ENCODE measurements at places on chromosomes 11 and 22.
A peak's percentile ranks its signal among the peaks of the same experiment; 100 is the strongest.

DNA sequence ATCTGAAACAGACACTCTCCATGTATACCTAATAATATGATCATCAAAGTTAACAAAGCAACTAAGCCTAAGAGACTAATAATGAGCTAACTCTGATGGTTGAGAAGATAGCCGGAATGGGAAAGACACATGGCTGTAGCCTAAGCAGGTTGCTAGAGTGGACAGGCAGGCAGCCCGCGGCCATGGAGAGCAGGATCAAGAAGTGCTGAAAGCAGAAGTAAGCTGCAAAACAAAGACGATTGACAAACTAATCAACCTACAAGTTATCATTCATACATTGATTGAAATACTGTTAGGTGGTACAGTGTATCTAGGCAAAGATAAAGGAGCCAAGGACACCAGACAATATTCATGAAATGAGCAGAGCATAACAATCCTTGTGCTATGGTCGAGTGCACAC lies 29.3 kb downstream of the SLN start:
- DNase-seq: no peak

GRCh38 chr22:19629331-19629719 lies 85.0 kb upstream of the SEPTIN5 start:
- DNase-seq: no peak

DNA sequence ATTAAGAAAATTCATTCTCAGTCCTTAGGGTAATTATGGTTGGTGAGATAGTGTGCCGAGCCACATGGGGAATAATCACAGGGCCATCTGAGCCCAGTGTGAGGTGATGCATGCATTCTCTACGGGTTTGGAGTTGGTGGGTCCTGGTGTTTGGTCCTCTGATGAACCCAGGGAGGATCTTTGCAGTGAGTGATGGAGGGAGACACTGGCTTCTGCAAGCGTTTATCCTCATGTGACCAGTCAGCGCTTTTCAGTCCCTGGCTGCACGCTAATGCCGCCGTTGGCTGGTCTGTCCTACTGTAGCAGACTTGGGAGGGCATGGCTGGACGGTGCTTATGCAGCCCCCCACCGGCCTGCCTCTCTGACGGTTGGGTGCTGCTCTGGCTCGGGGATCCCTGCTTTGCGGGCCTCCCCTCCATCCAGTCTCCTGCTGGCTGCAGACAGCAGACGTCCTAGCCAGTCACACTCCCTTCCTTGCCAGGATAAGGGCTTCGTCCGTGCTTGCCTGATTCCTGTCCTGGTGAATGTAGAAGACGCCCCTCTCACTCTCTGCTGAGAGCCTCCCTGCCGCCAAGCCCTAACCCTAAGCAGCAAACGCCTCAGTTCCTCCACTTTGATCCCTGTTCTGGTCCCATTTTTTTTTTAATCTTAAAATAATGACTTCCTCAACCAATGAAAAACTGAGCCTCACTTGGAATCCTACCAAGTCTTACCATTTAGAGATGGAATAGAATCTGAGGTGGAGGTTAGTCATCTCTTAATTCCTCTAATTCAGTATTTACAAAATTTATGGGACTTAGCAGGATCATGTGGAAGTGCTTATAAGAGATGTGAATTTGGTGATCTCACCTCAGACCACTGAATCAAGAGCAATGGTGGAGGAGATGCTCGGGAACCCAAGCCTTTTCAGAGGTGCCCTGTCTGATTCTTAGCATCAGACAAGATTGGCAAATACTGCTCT lies 143.7 kb upstream of the SORL1-AS1 start:
- DNase-seq: no peak

DNA sequence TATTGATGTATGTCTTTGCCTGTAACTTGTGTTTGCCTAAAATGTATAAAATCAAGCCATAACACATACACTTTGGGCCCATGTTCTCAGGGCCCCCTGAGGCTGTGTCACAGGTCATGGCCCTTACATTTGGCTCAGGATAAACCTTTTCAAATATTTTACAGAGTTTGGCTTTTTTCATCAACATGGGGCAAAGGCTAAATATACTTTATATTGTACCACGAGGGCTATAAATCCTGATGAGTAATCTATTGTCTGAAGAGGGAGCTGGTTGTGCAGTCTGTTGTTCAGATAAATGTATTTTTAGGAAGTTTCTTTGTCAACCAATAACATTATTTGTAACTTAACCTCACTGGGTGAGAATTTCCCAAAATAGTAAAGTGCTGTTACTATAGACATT lies 404.6 kb upstream of the DDI1 start:
- DNase-seq: no peak

- no peak for DNase-seq
These were observed 2.3 kb downstream of the GPHA2 start for GRCh38 chr11:64933213-64933934.

GRCh38 chr11:46913484-46913883 lies 4.9 kb downstream of the LRP4 start:
- no peak for DNase-seq

DNA sequence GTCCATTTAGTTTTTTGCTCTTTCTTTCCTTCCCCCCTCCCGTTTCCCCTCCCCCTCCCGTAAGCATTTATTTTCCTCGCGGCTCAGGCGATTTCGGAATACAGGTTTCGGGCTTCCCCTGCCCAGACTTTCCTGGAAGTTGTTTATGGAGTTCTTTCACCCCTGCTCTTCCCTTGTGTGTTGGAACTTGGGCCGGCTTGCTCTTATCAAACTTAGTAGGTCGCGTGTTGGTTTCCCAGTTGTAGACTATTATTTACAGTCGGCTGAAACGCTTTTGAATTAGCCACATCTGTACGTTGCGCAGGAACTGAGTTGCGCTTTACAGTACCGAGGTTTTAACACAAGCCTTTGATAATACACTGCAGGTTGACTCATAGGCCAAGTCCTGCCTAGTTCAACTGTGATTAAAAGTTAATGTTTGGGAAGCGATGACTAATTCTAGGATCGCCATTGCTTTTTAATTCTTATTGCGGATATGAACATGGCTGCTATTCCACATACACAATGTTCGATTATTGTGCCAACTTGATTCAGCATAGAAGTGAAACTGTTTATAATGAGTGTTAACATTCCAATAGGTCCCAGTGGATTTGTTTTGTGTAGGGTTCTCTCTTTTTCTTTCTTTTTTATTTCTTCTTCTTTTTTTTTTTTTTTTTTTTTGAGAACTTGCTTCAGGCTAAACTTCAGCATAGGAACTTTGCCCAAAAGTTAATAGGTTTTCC lies 1.7 kb downstream of the YAP1 start:
- no peak for DNase-seq

DNA sequence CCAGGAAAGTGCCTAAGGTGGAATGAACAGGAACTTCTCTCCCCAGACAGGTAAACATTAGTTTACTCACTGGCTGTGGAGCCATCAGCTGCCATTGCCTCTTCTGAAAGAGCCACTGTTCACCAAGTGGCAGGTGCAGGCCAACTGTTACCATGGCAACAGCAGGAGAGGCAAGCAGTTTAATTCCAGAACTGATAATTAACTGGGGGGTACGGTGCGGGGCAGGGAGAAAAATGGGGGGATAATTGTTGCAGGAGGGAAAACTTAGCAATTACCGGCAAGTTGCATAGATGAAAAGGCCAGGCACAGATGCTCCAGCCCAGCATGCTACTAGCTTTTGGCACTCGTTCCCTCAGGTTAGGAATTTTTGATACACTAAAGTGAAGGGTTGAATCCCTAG lies 85.1 kb downstream of the TRIM44 start:
- DNase-seq: no peak

- no peak for DNase-seq
These were observed 84.9 kb upstream of the RAB1B start for GRCh38 chr11:66183494-66184048.

DNA sequence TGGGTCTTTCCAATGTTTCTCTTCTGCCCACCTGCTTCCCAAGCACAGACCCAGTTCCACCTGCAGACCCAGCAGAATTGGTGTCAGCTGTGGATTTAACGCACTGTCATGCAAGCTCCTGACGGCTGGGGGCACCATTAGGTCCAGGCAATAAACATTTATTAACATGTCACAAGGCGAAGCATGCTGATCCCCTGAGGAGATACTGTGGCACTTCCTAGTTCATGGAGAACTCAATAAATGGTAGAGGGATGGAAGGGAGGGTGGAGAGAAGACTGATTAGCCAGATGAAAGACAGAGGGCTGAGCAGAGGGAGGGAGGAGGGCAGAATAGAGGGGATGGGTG lies 68.3 kb upstream of the TSPAN18 start:
- DNase-seq: no peak

GRCh38 chr22:22691055-22691454 lies 46.6 kb downstream of the GGTLC2 start:
- DNase-seq: no peak

GRCh38 chr11:128733440-128734102 lies 39.7 kb downstream of the FLI1 start:
- DNase-seq: no peak

DNA sequence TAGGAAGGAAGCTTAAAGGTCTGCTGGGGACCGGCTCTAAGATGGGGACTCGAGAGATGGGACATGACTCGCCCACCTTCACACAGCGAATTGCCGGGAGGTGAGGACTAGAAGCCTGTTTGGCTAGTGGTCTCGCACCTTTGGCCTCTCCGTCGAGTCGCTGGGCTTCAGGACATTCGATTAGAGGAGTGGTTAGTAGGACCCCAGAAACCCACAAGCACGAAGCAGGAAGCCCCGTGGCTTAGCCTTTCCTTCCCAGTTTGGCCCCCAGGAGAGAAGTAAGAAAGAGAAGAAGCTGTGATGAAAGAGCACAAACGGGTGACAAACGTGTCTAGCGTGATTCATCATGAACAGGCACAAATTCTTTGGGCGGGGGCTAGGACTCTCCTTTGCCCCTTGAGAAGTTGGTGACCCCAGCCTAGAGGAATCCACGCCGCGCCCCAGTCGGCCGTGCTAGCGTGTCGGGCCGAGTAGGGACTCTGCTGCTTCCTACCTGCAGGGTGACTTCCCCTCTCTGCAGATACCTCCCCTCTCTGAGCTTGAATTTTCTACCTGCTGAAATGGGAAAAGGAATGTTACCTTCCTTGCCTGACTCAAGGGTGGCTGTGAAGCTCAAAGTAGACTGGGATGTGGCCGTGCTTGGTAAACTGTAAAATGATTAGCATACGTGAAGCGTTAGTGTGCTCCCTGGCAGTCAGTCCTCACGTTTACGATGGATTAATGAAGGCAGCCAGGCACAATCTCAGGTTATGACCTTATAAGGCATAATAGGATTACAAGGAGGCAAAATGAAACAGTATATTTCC lies 1.1 kb upstream of the ADM start:
- peak; percentile 69 for DNase-seq

DNA sequence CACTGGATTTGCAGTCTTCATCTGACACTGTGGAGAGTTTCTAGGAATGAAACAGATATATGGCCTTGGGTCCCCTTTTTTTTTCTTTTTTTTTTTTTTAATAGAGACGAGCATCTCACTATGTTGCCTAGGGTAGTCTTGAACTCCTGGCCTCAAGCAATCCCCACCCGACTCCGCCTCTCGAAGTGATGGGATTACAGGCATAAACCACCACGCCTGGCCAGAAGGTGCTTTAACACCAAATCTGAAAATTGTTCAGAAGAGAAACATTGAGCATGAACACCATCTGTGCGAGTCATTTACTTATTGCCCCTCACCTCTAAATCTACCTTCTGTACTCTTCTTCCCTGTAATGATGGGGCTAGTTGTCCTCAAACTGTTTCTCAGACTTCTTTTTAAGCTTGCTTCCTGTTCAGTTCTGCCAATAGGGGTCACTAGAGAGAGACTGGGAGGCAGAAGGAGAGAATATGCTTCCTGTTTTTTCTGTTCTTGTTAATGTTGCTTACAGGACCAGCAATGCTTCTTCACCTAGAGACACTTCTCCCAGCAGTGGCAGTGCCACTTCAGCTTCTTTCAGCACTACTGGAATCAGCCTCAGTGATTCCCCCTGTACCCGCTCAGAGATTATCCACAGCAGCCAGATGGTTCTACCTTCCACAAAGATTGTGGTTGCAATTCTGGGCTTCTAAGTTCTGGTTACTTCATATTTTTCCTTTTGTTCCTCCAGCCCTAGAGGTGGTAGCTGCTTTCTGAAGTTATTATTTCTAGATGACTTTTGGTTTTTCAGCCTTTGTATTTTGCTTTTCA lies 20.8 kb upstream of the ZBED5 start:
- peak; percentile 25 for DNase-seq

DNA sequence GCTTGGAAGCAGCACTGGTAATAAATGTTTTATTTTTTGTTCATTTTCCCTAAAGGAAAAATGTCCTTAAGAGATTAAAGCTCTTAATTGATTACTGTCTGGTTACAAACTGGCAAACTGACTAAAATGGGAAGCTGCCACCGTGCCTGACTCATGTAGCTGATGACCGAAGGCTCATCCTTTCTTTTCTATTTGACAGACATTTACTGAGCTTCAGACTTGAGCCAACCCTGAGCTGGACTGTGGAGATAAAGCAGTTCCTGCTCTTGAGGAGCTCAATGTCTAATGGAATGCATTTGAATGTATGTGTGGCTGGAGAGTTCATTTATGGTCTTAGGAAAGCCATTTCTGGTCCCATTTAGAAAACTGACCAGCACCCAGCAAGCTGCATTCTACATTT lies 91.3 kb downstream of the RNF169 start:
- DNase-seq: no peak

DNA sequence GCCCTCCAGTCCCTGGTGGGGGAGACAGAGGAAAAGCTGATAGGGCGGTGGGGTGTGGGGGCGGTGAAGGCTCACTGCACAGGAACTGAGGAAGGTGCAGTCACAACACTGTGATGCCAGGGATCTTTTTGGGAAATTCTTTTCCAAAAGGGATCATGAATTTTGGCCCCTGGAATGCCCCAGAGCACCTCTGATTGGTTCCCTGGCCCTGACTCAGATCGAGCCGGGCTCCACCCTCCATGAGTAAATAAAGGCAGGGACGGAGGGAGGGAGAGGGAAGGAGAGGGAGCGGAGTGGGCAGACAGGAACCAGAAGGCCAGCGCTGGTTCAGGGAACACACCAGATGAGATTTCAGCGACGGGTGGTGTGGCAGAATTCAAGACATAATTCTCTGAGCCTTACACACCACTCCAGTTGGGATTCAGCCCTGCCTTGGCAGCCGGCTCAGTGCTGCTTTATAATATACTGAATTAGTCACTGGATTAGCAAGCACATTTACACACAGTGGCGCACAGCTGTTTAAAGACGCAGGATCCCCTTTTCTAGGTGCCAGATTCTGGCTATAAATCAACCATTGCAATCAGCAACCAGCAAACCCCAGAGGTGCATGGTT lies 80.3 kb downstream of the ETS1 start:
- no peak for DNase-seq

Measured in KG1 (cell line).